ENCODE measurements at places on chromosomes 16 and 17.

GRCh38 chr16:31505483-31505882 lies 2.7 kb downstream of the RUSF1 start:
- DNase-seq, result no peak

GRCh38 chr17:18992454-18993130 lies 12.0 kb downstream of the FAM83G start:
- no peak for DNase-seq

- DNase-seq, result no peak
Observed at GRCh38 chr17:32111141-32111771, 31.0 kb upstream of the RHOT1 start.

DNA sequence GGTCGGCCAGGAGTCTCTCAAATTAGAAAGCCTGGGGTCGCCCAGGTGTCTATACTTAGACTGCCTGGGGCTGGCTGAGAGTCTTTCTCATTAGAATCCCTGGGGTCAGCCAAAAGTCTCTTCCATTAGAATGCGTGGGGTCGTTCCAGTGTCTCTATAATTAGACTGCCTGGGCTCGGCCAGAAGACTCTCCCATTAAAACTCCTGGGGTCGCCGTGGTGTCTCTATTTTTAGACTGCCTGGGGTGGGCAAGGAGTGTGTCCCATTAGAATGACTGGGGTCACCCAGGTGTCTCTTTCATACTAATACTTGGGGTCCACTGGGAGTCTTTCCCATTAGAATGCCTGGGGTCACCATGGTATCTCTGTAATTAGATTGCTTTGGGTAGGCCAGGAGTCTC lies 2227.7 kb downstream of the TP53TG3F start:
- no peak for DNase-seq

DNA sequence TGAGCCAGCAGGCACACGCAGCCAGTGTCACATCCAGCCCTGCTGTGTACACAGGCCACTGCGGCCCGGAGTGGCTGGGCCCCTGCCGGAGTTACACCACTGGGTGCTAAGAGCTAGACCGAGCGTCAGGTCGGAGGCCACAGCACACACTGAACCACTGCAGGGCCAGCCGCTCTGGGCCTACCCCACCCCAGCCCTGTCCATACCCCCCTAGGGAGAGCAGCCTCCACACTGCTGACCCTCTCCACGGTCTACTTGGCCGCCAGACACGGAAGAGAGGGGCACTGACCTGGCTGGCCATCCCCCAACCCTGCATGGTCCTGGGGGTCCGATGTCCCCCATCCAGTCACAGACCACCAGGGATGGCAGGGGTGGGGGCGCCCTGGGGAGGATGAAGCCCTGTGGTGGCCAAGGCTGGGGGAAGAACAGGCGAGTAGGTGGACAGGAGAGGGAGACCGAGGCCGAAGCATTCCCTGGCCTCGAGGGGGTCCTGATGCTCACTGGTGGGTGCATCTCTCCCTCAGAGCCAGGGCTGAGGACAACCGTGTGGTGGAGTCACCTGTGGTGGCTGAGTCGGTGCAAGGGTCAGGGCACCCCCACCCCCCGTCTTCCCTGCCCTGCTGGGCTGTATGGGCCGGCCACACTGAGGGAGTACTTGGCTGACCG lies 34.9 kb upstream of the ZC3H18 start:
- no peak for DNase-seq

DNA sequence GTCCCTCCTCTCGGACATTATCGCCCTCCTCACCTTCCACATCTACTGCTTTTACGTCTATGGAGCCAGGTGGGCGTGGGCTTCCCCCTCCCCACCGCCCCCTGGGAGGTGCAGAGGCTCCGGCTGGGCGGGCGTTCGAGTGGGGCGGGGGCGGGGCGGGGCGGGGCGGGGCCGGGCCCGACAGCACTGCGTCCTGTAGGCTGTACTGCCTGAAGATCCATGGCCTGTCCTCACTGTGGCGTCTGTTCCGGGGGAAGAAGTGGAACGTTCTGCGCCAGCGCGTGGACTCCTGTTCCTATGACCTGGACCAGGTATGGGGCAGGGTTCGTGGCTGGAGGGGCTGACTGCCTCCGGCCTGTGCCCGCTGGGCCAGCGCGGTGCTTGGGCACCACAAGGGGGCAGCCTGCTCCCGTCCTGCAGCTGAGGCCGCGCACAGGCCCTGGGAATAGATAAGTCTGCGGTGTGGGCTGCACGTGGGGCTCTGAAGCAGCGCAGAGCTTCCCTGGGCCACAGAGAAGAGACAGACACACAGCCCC lies 9.2 kb downstream of the PIGQ start:
- DNase-seq, result peak; percentile 89
